ENCODE measurements at places on chromosomes 13 and 19.

DNA sequence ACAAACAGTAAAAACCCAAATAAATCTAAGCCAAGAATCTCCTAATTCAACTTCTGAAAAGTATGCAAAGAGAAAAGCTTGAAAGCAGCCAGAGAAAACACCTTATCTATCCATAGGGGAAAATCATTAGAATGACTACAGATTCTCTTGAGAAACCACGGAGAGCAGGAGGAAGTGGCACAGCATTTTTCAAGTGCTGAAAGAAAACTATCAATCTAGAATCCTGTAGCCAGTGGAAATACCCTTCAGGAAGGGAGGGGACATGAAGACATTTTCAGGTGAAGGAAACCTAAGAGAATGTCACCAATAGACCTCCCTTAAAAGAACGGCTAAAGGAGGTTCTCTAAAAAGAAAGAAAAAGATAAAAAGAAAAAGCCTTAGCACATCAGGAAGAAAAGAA is 66.2 kb upstream of the XPO4 start:
- DNase-seq, result no peak

- no peak for DNase-seq
Measured at GRCh38 chr19:6138066-6138465, 2.6 kb downstream of the ACSBG2 start.

GRCh38 chr19:49513746-49514118 is 1.3 kb downstream of the FCGRT start:
- DNase-seq, result no peak

- DNase-seq, result no peak
Measured at GRCh38 chr19:47437500-47437899, 18.2 kb upstream of the MEIS3 start.

DNA sequence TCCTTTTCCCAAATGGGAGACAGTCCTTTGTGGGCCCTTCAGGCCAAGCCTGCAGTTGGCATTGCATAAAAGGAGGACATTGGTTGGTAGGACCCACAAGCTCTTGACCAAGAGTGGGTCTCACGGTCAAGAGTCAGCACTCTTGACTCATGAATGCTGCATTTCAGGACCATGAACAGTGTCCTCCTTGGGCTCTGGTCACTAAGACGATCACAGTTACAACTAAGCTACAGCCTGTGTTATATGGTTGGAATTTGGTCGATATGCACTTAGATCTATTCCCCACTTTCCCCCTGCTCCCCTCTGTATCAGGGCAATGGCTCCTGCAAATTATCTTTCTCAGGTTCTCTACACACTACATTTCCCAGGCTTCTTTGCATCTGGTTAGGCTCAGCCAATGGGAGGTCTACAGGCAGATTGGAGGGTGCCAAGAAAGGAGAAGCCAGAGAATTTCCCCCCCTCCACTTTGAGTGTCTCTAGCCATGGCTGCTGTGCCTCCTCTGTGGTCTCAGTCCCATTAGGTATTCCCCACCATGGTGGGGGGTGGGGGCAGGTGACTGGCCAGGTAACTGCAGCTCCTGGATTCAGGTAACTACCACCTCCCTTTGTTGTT is 3.1 kb upstream of the OLFM2 start:
- no peak for DNase-seq

DNA sequence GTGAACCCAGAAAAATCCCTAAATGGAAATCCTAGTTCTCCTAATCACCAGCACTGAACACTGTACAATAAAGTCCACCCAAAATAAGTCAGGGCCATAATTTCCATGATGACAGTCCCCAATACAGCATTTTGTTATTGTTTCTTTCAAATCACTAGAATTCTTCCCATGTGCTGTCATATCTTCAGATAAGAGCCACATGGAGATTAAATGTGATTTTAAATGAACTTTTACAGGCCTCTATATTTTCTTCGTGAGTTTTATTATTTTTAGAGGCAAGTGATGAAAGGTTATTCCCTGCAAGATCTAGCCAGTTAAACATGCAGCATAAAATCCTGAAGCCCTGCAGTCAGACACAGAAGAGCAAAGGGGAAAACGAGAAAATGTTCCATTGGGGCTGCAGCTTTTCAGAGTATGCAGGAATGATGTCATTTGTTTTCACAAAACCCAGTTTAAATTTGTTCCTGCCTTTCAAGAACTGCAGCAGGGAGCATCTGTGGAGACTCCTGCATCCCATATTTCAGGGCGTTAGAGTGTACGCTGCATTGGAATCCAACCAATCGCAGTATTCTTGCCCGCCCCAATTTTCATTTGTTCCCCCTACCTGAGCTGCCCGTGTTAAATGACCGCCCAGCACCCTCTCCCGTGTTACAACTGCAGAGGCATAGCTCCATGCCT is 167.2 kb upstream of the KLF12 start:
- DNase-seq, result no peak

DNA sequence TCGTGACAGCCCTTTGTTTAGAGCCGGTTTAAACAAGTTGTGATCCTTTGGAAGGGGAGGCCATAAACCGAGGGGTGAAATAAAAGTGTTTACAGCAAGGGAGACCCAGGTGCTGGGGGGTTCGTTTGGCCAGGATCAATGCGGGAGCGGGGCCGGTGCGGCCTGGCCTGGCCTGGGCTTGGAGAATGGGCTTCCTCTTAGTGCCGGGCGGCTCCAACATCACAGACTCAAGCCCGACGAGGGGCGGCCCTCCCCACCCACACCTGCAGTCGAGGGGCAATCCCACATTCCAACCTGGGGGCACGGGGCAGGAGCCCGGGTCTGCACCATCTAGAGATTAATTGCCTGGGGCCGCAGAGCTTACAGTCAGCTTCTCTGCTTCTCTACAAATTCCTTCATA is 42.8 kb upstream of the GTF3A start:
- DNase-seq, result no peak

DNA sequence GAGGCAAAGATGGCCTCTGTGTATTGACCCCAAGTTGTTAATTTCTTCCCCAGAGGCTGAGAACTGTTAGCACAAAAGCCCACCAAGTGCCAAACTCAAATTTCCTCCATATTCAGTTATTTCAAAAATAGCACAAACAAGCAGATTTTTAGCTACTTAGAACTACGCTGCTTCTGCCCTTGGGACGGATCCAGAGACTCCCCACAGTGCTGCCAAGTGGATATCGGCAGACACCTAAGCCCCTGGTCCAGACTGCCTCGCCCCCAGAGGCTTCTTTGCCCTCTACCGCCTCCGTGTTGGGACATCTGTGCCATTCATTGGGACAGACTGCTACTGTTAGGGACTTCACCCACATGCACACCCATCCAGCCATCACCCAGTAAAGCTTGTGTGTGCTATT is 188.3 kb downstream of the POSTN start:
- DNase-seq, result no peak
